Stimulated activated CD4-positive, alpha-beta T cell treated with anti-CD3 and anti-CD28 coated beads, Interleukin-12 subunit alpha, Interleukin-12 subunit beta, amount 100 ng/mL, for 48 hours (primary cell): ENCODE measurements at places on chromosomes 5 and 9.

DNA sequence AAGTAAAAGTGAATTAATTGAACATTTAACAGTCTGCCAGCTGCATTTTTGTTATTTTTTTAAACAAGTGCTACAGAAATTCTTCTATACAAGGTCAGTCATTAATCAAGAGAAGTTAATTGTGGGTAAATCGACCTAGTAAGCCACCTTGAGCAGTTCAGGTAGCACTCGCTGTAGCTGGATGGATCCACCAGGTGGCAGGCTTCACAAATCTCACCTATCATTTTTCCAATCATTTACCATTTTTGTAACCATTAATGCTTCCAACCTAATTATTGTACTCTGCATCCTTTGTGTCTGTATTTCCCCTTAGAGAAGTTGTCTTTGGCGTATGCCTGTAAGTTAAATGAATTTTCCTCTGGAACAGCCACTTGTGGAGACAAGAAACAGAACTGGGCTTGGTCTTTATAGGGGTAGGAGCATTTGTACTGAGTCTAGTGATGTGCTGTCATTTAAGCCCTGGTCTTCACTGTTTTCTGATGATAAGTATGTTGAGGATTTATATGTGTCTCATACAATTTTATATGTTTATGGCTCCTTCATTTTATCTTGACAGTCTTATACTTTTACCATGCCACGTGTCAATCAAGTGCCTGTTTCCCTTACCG, 39.5 kb downstream of the CD180 start:
- DNase-seq = no peak

- no peak for DNase-seq
These were observed 73.2 kb upstream of the SH3PXD2B start for GRCh38 chr5:172527559-172527958.

- no peak for DNase-seq
These were observed 401.3 kb downstream of the BNC2 start for GRCh38 chr9:16469184-16469583.

DNA sequence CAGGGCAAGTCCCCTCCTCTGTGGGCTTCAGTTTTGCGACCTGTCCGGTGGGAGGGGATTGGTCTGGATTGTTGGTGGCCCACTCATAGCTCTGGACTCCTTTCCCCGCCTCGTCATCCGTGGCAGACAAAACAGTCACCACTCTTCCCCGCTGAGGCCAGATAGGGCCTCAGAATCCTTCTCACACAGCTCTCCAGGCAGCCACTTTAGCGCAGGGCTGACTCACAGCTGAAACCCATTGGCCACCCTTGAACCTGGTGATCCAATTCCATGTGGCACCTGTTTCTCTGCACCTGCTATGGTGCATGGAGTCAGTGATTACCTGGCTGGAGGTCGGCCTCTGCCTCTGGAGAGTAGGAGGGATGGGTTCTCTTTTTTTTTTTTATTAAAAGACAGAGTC, 15.8 kb upstream of the CACFD1 start:
- DNase-seq = no peak

GRCh38 chr9:128304971-128305288, 17.3 kb downstream of the TRUB2 start:
- no peak for DNase-seq

- DNase-seq = no peak
These were observed 115.1 kb upstream of the ZNF366 start for GRCh38 chr5:72622170-72622760.

DNA sequence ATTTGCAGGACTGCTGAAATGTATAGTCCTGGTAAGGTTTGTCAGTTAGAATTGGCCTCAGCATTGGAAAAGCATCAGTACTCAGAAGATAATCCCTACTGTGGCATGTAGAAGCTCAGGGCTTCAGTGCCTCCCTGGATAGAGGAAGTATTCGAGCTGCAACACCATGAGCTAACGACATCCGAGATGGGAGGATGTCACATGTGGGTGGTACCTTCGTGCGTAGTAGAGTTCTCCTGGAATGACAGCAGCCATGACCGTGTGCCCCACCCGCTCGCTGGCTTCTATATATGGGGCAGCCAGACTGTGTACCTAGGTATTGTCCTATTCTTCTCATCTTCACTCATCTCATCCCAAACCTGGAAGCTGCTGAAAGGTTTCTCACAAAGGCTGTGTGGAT, 345.8 kb upstream of the KLF9 start:
- no peak for DNase-seq

DNA sequence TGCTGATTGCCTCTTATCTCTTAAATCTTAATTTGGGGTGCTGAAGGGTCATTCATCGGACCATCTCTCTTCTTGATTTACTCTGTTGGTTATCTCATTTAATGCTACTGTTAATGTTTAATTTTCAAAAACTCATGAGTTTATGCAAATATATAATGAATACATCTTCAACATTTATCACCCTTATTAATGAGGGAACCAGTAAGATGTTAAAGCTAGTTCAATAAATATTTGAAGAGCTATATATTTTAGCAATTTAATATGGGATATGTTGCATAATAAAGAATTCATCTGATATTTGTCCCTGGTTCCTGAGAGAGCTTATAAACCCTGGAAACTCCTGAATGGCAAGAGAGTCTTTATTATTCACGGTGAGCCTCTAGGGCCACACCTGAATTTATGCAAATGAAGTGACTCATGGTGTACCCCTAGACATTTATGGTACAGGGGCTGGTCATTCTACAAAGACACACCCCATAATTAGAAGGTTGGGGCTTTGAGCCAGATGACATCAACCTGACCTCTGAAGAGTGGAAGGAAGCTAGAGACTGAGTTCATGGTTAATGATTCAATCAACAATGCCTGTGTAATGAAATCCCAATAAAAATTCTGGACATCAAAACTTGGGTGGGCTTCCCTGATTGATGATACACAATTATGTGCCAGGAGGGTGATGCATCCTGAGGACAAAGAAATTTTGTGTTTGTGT, 339.5 kb upstream of the ZNF608 start:
- DNase-seq = no peak

DNA sequence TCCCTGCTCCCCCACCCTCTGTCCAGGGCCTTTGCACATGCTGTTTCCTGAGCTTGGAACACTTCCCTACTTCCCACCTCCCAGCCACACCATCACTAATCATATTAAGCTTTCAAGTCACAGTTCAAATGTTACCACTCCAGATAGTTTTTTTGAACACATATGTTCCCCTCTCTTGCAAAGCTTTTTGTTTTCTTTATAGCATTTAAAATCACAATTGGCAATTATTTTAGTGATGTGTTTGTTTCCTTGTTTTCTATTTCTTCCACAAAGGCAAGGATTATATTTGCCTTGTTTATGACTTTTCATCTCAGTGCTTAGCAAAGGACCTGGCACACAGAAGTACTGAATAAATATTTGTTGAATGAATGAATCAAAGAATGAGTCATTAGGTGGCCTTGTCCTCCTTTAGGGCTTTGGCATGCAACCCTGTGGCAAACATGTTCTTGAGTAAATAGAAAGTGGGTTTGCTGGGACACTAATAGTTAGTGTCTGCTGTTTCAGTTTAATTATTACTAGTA, 386.8 kb downstream of the FGF10 start:
- no peak for DNase-seq

- DNase-seq = no peak
These were observed 78.2 kb upstream of the SMIM23 start for GRCh38 chr5:171707442-171707792.

- no peak for DNase-seq
These were observed 1.9 kb upstream of the PHYHD1 start for GRCh38 chr9:128918921-128919320.

DNA sequence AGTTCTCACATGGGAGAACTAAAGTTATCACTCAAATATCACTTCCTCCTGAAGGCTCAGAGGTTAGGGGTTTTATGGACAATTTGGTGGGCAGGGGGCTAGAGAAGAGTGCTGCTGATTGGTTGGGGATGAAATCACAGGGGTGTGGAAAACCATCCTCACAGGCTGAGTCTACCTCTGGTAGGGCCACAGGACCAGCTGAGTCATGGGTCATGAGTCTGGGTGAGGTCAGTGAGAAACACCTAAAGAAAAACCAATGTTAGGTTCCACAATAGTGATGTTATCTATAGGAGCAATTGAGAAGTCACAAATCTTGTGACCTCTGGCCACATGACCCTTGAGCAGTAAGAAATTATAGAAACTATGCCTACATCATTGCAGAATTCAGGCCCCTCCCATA, 203.3 kb upstream of the TARS1 start:
- no peak for DNase-seq

GRCh38 chr5:133034064-133034463, 7.7 kb upstream of the ZCCHC10 start:
- DNase-seq = no peak

GRCh38 chr5:116830079-116830478, 255.5 kb upstream of the SEMA6A start:
- no peak for DNase-seq

- DNase-seq = peak; percentile 78
These were observed 30.4 kb downstream of the CAMK4 start for GRCh38 chr5:111254613-111255012.

- DNase-seq = no peak
These were observed 303.0 kb downstream of the MSX2 start for GRCh38 chr5:175027390-175027789.

- no peak for DNase-seq
These were observed at the start of gene ZNF474 for GRCh38 chr5:122129306-122129705. TSS of gene ZNF474 (plus strand) at chr5:122129546. CDS start at chr5:122151991, 22,445 bp downstream.

- DNase-seq = no peak
These were observed 31.7 kb downstream of the ZDHHC21 start for GRCh38 chr9:14661421-14662059.

GRCh38 chr9:110330484-110331105, 7.1 kb downstream of the TXNDC8 start:
- no peak for DNase-seq

DNA sequence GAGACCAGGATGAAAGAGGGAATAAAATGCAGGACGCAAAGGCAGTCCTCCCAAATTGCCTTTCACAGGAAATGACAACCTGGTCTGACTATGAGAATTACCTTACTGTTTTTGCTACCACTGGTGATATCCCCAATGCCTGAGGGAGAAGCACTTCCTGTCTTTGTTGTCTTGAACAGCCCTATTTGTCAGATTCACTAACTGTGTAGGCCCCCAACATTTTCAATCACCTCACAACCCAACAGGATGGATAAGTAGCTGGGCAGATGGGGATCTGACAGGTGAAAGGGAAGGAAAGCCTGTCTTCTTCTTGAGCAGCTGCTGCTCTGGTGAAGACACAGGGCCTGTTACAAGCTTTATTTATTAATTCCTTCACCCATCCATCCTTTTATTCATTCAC, 9.7 kb downstream of the ESM1 start:
- no peak for DNase-seq

DNA sequence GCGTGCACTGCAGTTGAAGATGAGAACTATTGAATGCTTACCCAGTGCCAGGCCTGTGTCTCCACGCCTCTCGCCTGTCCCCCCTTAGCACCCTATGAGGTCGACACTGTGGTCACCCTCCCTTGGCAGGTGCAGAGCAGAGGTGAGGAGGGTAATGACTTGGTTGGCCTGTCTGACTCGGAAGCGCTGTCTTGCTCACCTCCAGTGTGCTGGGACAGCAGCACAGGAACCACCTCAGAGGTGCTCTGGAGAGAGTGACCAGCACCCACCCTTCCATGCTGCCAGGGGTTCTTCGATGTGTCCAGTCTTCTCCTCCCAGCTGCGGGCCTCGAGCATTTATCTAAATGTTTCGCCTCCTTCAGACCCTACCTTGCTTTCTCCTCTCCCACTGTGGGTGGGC, 178.3 kb upstream of the IRX2 start:
- no peak for DNase-seq

DNA sequence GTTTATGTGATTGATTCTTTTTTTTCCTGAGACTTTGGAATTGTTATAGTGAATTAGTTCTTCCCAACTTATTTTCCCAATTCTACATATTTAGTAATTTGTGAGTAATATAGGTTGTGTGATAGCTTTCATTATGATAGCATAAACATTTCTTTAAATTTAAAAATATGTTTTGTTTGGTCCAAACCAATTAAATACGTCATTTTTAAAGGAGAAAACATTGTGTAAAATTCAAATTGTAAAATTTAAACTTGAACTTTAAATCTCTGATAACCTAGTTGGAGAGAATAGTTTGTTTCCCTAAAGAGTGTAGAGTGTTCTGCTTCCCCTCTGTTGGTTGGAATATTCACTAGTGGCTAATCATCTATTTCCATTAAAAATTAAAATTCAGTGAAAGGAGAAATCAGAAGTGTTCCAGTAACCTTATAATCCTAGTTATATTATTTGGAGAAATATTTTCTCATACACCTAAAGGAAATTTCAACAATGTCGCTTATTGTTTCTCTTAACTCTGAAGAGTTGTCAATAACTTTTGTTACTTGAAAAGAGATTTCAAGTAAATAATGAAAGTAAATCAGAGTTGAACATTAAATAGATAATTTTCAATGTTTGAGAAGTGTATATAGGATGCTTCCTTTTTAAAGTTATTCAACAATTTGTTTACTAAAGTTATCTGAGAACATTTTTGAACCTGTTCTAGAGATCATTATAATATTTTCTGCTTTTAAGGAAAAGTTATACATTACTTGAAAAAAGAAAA, 2.9 kb downstream of the NIPBL start:
- DNase-seq = no peak

DNA sequence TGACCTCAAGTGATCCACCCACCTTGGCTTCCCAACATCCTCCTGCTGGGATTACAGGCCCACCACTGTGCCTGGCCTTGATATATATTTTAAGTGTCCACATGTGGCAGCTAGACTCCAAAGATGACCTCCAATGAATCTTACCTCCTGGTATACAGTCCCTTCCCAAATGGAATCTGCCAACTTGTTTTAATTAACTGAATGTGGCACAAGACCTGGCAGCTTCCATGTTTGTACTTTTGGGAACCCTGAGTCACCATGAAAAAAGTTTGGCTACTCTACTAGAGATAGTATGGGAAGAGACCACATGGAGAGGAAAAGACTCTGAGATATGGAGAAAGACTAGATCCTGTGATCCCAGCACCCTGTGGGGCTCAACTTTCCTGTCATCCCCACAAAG, 42.5 kb downstream of the CCL28 start:
- DNase-seq = no peak
